Suprapubic skin (tissue), 4 donors: ENCODE measurements at places on chromosomes 1 and 21.

- DNase-seq, result no peak
These were observed 1995.8 kb downstream of the NCAM2 start for GRCh38 chr21:22993822-22994574.

- no peak for DNase-seq
These were observed 11.6 kb upstream of the GOLPH3L start for GRCh38 chr1:150708595-150708994.

DNA sequence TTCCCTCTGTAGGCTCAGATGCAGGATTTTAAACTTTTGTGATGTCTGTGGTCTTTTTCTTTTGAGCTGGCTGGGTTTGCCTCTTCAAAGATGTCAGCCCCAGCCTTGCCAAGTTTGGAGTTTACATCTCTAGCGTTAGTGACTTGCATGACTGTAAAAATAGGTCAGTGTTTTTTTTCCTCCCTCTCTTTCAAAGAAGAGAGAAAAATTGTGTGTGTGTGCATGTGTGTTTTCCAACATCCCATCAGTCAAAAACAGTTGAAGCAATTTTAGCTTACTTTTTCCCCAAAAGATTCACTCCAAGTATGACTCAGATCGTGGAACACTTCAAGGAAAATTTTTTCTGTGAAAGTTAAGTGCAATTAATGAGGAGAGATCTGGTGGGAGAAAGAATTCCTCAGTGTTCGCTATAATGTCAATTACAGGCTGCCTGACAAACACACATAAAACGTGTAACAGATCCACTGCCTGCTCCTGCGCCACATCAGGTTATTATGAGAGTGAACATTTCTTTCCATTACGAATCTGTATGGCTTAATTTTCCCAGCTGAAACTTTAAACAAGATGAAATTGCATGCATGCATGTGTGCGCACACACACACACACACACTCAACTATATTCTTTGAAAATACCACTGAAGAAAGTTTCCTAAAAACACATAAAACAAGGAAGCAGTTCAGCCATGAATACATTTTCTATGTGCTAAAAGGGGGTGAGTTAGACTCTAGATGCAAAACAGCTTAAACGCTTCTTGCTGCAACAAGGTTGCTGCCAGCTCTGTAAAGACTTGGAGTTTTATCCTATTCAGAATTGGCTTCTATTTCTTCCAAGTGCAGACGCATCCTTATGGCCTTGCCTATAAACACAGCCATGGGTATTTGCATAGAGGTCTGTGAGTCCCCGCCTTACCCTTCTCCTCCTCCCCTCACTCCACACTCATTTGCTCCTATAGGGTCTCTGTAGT is 55.5 kb downstream of the TLR5 start:
- DNase-seq, result no peak

GRCh38 chr1:171173069-171173468 is 12.0 kb upstream of the FMO2 start:
- DNase-seq, result no peak

GRCh38 chr1:46594063-46594462 is 10.0 kb downstream of the MKNK1 start:
- DNase-seq, result no peak

- no peak for DNase-seq
These were observed 11.6 kb downstream of the NGF start for GRCh38 chr1:115326419-115326818.

DNA sequence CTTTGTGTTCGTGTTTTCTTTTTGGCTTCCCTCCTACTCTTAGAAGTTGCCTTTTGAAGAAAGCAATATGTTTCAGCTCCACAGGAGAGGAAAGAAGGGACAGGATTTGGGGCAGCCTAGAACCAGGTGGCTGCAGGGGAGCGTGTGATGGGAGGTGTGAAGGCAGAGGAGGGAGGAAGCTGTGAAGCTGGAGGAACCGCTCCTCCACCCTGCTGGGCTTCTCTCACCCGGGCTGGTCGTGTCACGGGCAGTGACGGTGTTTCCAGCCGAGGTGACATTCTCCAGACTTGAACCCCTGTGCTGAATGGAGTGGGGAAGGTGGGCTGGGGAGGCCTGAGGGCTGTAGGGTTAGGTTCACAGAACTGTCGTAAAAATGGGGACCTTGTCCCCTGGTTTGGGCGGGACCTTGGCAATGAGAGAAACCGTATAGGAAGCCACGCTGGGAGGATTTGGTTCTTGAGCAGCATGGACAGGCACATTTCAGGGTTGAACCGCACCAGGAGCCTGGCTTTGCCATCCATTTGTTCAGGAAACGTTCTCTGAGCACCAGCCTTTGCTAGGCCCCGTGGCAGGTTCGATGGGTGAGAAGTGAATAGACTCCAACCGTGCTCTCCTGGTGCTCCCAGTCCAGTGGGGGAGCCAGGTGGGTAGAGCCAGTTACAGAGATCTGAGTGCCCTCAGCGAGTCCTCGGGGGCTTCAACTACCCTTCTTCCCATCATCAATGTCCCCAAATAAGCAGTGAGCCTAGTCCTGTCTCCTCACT is 103.0 kb downstream of the PRDM2 start:
- DNase-seq, result no peak

- DNase-seq, result peak; percentile 32
These were observed 66.2 kb downstream of the SCCPDH start for GRCh38 chr1:246790364-246790763.
